Naive thymus-derived CD8-positive, alpha-beta T cell (primary cell): ENCODE measurements at places on chromosomes 13 and 19.

- no peak for DNase-seq
Measured at GRCh38 chr19:58492265-58492664, 16.1 kb downstream of the ZNF446 start.

DNA sequence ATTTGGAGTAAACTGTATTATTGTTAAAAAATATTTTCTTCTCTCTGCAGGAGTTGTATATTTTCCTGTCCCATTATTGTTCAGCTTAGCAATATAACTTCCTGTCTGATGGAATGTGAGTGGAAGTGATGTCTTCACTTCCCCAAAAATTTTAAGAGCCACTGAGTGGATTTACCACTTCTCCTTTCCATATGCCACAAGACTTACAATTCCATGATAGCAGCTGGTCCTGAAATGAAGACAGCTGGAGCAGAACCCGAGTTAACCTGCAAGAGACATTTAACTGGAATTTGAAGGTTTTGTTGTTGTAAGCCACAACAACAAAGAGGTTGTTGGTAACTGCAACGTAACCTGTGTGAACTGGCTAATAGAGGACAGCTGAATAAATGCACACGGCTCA, 23.4 kb upstream of the TBC1D4 start:
- no peak for DNase-seq

DNA sequence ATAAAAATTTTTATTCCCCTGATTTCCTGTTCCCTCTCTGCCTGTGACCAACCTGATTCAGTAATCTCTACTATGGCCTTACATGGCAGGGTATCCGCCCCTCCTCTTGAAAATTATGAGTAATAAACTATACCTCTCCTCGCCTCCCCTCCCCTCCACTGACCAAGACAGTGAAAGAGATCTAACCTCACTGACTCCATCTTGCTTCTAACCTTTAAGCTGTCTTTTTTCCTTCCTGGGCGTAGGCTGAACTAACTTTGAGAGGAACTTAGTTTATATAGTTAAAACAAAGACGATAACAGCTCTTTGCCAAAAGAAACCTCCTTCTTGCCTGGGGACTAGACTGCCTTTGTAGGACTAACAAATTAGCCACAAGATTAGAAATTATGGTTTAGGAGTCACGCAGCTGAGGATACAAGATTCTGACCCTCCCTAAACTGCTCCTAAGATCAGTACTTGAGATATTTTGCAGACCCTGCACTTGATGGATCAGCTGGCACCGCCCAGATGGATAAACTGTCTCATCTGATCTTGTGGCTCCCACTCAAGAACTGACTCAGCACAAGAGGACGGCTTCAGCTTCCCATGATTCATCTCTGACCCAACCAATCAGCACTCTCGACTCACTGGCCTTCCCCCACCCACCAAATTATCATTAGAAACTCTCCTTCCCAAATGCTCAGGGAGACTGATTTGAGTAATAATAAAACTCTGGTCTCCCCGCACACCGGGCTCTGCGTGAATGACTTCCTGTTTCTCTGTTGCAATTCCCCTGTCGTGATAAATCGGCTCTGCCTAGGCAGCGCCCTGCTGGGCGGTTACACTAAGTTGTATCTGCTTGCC, 187.1 kb downstream of the TDRD3 start:
- no peak for DNase-seq

DNA sequence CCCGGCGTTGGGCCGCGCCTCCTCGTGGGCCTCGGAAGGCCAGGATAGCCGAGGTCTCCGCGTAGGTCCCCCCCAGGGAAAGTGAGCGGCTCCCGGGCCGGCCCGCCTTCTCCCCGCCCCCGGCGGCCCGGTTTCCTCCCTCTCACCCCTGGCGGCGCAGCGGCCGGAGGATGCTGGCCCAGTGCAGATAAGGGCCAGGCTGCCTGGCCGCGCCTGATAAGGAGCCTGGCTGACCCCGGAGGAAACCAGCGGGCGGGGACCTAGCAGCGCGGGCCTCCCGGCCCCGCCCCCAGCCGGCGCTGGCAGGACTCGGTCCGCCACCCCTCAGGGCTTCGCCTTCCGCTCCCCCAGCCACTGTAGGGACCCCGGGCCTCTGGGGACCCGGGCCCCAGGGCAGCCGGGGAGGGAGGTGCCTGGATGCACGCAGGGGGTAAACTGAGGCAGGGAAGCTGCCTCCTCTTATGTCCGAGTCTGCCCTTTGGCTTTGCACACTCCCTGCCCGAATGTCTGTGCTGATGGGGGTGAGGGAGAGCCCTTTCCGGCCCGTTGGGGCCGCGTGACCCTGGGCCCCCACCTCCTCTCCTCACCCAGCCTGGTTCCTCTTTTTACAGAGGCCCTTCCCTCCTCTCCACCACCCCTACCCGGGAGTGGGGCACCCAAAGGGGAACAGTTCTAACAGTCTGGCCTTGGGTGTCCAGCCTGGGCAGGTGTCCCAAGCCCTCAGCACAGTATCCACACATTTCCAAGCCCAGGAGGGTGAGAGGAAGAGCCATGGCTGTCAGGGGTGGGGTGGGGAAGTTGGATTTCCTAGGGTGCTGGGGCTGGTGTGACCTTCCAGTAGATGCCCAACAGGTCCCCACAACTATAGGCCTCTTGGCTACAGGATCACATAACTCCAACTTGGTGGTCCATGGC, at the start of gene LYL1:
TSS of gene LYL1 (minus strand) at position 193 of the 915 bp plus-strand sequence. CDS start 1,687 bp downstream, outside the sequence.
- no peak for DNase-seq

GRCh38 chr19:1678073-1678472, 25.7 kb upstream of the TCF3 start:
- no peak for DNase-seq
